ENCODE measurements at places on chromosomes 12 and 14.

- no peak for DNase-seq
Observed at GRCh38 chr12:108302403-108303311, 36.5 kb downstream of the CMKLR1 start.

DNA sequence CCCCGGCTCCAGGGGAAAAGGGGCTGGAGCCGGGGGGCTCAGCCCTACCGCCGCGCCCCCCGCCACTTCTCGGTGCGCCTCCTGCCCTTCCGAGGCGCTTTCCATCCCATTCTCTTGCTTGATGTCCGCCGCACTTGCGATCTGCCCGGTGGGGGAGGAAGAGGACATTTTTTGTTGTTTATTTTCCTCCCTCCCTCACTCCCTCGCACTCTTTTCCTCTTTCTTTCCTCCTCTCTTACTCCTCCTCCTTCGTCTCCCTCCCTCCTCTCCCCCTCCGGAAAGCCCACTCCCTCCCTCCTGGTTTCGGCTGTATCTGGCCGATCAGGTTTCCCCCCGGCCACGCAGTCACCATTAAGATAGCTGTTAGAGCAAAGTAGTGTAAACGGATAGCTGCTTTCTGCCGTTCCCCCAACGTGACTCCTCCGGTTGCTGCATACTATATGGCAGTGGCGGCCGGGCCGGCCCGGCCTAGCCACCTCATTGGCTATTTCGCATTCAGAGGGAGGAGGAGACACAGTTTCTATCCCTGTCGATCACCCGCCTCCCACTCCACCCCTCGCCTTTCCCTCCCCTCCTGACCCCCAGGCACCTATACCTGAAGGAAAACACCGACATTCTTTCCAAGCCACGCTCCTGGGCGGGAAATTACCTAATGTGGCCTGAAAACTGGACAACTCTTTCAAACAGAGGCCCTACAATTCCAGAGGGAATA is at the start of gene SIX4:
Gene SIX4 (minus strand): TSS at position 445 of the 712 bp plus-strand sequence. CDS start 277 bp downstream, at position 168.
- peak; percentile 93 for DNase-seq

DNA sequence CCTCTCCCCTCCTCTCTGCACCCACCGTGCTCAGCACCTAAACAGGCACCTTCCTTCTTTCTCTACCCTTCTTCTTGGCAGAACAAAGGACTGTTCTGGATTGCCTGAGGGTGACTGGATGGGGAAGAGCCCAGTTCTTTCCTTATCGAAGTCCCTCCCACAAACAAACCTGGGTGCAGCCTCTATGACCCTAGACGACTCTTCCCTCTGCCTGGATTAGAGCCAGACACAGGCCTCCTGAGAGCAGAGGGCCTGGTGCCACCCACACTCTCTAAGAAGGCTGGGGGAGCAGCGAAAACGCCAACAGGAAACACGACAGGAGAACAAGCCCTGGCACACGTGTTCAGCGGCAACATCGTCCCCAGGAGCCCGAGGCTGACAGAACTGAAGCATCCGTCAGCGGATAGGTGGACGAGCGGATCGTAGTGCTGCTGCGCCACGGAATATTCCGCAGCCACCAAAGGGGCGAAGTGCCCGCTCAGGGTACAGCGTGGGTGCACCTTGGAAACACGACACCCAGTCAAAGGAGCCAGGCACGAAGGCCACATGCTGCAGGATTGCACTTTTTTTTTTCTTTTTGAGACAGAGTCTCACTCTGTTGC is 38.0 kb downstream of the RIMBP2 start:
- peak; percentile 91 for DNase-seq

DNA sequence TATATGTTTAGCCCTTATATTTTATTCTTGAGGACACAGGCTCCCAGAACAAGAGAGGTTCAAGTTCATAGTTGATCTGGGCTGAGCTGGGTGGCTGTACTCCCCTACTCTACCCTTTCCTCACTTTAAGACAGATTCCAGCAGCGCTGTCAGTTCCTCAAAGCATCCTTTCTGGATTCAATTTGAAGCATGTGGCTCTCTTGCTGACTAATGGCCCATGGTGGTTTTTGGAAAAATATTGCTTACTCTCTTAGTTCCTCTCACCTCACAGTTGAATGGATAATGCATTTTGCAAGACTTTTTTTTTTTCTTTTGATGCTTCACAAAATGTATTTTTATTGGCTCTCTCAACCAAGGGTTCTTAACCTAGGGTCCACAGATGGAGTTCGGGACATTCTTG is 4.1 kb downstream of the PELI2 start:
- no peak for DNase-seq

GRCh38 chr14:101775826-101776225 is 14.3 kb downstream of the PPP2R5C start:
- no peak for DNase-seq

DNA sequence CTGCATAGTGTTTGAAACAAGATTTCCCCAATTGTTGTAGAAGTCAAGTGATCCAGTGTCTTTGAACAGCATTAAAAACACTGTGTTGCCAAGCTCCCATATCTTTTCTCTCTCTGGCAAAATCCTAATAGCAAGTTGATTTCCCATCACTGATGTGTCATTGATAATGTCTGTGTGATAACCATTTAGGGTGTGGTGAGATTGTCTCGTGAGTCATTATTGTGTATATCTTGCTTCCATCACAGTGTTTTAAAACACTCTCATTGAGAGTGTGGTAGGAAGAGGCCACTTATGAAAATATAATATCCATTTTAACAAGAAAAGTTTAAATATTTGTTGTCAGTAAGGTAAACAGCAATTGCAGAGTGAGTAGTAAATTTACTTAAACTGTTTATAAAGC is 74.7 kb downstream of the PRORP start:
- no peak for DNase-seq
